ENCODE measurements at places on chromosomes 13 and 19.

- no peak for DNase-seq
These were observed 8.1 kb upstream of the NFIX start for GRCh38 chr19:12987190-12987589.

DNA sequence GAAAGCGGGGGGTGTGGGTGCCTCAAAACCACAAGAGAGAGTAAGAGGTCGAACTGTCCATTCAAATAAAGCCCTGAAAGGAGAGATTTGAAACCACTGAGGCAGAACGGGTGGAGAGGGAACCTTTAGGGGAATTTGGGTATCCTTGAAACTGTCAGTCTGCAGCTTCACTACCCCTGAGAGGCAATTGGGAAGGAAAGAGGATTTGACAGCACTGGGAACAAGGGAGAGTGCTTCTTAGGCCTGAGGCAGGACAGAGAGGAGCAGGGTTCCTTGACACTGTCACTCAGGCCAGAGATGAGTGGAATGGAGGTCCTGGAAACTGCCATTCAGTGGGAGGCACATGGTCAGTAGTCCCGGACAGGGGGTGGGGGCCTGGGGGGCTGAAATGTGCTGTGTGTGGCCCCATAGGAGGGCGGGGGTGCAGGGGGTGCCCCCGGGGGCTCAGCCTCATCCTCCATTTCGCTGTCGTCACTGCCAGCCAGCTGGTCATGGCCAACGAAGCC is 5.0 kb downstream of the GFY start:
- DNase-seq, result no peak

DNA sequence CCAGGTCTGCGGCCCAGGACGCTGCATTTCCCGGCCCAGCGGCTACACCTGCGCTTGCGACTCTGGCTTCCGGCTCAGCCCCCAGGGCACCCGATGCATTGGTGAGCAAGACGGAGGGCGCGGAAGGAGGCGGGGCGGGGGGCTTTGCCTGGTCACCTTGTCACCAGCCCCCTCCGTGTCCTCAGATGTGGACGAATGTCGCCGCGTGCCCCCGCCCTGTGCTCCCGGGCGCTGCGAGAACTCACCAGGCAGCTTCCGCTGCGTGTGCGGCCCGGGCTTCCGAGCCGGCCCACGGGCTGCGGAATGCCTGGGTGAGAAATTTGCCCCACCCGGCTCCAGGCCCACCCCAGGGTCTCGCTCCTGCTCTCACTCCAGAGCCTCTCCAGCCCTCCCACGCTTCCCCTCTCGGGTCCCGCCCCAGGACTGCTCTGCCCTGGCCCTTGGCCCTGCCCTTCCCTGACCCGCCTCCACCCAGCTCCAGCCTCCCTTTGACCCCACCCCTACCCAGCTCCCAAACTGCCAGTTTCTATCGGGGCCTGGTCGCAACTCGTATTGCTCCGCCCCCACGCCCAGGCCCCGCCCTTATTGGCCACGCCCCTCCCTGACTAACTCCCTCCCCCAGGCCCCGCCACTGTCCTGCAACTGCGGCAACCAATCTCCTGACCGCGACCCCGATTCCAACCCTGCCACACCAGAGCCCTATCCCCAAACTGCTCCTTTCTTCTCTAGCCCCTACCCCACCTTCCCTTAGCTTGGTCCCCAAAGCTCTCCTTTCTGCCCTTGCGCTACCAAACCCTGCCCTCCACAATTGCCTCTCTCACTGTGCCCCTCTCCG is 8.6 kb downstream of the LTBP4 start:
- DNase-seq, result peak; percentile 97

DNA sequence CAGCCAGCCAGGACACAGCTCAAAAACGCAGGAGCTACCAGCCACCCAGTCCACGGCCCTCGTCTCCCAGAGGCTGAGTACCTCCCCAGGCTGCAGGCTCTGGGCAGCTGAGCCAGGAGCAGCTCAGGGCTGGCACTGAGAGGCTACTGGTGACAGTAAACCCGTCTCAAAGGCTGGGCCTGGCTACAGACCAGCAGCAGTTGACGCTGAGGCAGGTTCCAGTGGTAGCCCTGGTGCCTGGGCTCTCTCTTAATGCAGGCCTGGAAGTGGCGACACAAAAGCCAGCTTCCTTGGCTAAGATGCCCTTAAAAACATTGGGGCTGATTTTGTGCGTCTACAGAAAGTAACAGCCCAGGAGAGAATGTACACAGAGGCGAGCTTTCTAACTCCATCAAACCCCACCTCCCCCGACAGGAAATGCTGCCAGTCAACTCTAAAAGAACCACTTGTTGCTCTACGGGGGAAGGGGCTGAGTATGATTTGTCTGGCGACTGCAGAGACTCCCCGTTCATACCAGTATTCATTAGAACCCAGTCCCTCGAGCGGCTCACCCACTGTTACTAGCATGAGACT is 126.3 kb downstream of the STK24 start:
- peak; percentile 56 for DNase-seq

GRCh38 chr13:26508885-26509284 is 48.6 kb upstream of the WASF3 start:
- no peak for DNase-seq

DNA sequence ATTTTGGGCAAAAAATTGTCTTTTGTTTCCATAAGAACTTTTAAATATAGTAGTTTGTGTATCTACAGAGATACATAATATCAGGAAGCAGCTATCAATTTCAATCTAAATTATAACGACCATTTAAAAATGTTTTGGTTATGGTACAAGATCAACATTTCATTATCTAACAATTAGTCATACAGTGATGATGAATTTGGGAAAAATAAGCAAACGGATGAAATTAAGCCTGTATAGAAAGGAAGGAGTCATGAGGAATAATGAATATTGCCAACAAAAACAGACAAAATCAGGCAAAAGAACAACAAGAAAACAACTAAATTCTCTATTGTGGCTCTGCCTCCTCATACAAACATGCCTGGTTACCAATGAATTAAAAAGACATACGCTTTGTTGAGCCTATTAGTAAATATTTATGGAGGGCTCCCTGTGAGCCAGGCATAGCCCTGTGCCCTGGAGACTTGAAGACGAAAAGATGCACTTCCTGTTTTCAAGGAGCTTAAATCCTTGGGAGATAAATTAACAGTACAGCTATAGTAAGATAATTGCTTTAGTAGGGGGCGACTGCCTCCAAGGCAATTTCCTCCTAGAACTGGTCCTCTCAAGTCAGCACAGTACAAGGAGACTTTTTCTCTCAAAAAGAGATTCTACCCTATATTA is 73.0 kb downstream of the NALCN start:
- no peak for DNase-seq

- no peak for DNase-seq
These were observed 6.7 kb downstream of the SIGLEC6 start for GRCh38 chr19:51524666-51525264.

DNA sequence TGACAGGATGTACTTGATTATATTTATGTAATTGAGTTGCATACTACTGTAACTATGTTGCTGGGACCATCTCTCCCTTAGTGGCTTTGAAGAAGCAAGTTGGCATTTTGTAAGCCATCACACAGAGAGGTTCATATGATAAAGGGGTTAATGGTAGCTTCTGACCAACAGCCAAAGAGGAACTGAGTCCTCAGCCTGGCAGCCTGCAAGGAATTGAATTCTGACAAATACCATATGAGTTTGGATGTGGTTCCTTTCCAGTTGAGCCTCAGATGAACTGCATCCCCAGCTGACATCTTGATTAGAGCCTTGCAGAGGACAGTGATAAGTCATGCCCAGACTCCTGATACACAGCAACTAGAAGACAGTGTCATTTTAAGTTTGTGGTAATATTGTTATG is 8.6 kb upstream of the MYCBP2 start:
- no peak for DNase-seq

DNA sequence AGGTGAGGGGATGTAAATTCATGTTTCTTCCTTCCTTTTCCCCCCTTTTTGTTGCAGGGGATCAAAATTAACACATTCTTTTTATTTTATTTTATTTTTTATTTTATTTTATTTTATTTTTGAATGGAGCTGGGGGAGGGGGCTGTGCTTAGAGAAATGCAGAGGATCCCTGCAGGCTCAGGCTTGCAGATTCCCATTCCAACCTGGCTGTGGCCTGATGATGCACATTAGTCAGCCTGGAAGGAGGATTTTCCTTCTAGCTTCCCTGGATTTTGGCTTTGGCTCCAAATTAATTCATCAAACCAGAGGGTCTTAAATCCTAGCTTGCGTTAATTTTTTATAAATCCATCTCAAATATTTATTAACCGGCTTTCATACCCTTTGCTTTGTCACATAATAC is 67.0 kb downstream of the FREM2 start:
- no peak for DNase-seq

DNA sequence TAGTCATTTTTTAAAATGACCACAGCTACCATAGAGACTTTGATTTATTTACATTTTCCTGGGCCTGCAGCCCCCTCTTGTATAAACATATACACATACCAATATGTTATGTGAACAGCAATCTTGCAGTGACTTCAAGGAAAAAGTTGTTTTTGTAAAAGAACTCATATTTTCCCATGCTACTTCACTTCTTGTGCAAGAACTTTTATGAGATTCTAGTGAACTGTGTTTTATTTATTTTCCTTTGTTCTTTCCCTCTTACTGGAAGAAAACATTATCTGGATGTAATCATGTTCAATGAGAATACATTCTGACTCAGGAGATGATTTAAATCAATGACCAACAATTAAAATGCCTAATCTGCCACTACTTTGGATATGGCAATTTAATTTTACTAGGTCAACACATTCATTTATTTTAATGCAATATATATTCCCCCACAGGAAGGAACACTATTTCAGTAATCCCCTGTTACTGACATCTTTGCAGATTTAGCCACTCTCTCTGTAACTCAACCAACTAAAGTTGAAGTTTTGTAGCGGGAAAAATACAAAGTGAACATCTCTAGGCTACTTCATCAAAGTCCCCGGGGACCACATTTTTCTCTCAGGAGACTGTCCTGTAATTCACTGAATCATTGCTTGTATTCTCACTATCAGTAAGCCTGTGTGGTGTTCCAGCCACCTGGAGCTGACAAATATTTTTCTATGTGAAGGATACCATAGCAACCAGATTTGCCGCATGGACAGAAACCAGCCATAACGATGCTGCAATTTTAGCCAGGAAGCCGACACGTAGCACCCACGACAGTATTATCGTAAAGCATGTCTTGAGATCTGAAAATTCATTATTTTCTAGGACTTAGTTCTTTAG is 90.5 kb downstream of the STARD13 start:
- no peak for DNase-seq

DNA sequence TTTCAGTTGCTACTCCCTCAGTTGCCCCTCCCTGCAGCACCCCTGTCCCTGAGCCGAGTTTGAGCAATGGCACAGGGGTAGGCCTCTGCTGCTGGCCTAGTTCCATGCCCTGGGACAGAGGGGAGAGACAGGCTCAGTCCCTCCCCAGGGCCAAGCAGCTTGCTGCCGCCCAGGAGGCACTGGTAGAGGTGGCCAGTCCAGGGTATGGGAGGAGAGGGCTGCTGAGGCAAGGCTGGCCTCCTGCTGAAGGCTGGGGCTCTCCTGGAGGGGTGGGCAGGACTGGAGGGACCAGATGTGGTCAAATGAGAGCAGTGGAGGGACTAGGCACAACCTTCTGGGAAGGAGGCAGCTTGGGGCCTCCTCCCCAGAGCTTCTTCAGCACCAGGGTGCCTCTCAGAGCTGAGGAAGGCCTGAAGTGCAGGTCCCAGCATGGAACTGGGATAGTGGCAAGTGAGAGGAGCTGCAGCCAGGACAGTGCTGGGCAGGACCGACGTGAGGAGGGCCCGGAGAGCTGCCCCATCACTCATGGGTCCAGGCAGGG is 29.8 kb upstream of the VSTM2B start:
- no peak for DNase-seq

- no peak for DNase-seq
These were observed 15.3 kb downstream of the TMEM38A start for GRCh38 chr19:16676101-16676798.

DNA sequence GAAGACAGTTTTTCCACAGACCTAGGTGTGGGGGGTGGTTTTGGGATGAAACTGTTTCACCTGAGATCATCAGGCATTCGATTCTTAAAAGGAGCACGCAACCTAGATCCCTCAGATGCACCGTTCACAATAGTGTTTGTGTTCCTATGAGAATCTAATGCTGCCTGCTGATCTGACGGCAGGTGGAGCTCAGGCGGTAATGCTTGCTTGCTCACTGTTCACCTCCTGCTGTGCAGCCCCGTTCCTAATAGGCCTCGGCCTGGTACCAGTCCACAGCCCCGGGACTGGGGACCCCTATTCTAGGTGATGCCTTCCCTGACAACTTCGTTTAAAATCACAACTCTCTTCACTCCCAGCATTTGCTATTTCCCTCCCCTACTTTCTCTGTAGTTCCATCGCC is 149.6 kb downstream of the IER2 start:
- no peak for DNase-seq

DNA sequence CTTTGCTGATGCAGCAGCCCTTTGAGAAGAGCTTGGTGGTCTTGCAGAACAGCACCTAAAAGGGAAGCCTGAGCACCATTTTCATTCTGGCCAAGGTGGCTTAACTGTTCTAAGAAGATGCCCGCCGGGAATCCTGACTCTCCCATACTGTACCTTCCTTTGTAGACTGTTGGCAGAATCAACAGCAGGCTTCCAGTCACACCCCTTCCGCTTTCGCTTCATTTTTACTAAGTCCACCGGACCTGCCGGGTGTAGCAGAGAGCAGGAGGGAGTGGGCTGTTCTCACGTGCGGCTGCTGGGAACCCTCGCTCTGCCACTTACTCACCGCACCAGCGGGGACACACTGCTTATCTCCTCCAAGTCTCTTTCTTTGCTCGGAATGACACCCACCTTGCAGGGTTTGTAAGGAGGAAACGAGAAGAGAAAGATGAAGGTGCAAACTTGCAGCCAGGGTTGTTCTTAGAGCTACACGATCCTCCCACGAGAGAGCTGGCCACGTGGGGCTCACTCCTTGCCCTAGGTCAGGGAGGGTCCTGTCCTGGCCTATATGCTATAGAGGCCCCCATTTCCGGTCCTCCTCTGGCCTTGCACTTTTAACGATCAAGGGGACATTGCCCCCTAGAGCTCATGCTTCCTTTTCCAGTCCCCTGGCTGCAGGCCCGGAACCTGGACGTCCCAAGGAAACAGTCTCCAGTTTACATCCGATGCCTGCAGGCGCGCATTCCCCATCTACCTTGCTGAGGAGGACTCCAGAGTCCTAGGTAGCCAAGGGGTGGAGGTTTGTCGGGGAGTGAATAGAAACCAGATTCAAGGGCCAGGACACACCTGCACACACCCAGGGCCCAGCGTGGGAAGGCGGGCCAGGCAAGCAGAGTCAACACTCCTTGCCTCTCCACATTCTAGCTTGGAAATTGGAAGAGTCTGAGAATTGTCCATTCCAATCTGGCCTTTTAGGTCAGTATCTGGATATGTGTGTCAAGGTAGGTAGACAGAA is 453.6 kb downstream of the IRS2 start:
- no peak for DNase-seq

- peak; percentile 93 for DNase-seq
These were observed 29.7 kb downstream of the GPX4 start for GRCh38 chr19:1133471-1133929.

- peak; percentile 73 for DNase-seq
These were observed 16.9 kb upstream of the CYP2S1 start for GRCh38 chr19:41175801-41176777.

GRCh38 chr13:46339035-46339666 is 47.9 kb downstream of the RUBCNL start:
- DNase-seq, result peak; percentile 26

GRCh38 chr19:55373993-55374757 is 2.5 kb upstream of the TMEM190 start:
- DNase-seq, result no peak

GRCh38 chr19:50894478-50895356 is 16.5 kb downstream of the KLK4 start:
- DNase-seq, result no peak

GRCh38 chr19:47097396-47098201 is 16.0 kb downstream of the ZC3H4 start:
- no peak for DNase-seq

Data from activated CD4-positive, alpha-beta T cell treated with anti-CD3 and anti-CD28 coated beads for 36 hours (primary cell).